ENCODE measurements at places on chromosomes 5 and 9.

- DNase-seq, result no peak
Observed at GRCh38 chr5:119361594-119362125, 5.8 kb downstream of the TNFAIP8 start.

GRCh38 chr5:126562823-126563222 lies 32.2 kb downstream of the ALDH7A1 start:
- no peak for DNase-seq

DNA sequence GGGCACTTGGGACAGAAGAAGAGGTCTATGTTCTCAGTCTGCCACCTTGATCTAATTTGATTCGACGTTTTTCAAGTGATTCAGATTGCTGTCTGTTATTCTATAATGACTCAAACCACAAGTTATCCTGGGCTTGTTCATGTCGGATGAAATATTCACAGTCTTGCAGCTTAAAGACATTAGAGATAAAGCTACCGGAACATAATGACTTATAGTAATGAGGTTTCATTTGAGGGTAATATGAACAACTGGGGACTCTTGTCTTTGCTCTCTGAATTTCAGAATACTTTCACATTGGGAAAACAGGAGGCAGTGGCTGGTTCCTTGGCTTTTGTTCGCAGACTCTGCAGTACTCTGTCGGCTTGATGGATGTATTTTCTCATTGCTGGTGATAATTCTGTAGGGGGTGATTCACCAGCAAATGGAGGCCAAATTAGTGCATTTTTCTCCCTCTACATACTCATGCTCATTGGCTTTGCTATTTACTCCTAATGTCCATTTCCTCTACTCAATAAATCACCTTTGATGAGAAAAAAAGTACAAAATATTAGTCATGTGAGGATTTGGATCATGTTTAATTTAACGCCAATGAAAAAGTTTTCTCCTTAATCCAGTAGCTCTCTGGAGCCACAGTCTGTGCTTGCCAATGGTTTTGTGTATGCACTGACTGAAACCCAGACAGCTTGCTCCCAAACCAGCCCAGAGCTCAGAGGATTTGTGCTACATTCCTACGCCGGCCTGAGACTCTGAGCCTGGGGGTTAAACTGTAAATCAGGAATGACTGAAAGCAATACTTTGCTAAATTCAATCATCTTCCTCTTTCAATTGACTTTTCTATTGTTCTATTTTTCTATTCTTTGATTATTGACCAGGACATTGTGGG lies 154.7 kb upstream of the ANKH start:
- DNase-seq, result peak; percentile 52

GRCh38 chr5:146291421-146292074 lies 47.1 kb upstream of the POU4F3 start:
- peak; percentile 70 for DNase-seq

- DNase-seq, result peak; percentile 34
Observed at GRCh38 chr9:124399968-124400940, 15.0 kb downstream of the PSMB7 start.

- DNase-seq, result no peak
Observed at GRCh38 chr5:161077496-161077895, 225.5 kb upstream of the ATP10B start.

- DNase-seq, result peak; percentile 61
Observed at GRCh38 chr9:136050266-136050700, 44.8 kb downstream of the NACC2 start.

GRCh38 chr5:94082405-94082804 lies 341.0 kb upstream of the POU5F2 start:
- DNase-seq, result no peak

- peak; percentile 61 for DNase-seq
Observed at GRCh38 chr9:79581388-79581787, 9.6 kb downstream of the TLE4 start.

- DNase-seq, result peak; percentile 66
Observed at GRCh38 chr9:131394464-131395156, 724 bp downstream of the PRRC2B start.

DNA sequence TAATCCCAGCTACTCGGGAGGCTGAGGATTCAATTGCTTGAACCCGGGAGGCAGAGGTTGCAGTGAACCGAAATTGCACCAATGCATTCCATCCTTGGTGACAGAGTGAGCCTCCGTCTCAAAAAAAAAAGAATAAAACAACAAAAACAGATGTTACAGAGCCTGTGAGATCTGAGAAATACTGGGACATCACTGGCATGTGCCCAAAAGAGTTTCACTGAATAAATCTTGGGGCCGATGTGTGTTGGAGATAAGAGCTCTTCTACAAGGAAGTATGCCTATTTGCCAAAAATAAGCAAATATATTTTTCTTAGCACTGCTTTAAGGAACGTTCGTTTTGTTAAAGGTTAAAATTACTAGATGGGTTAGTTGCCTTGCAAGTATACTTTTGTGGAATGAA lies 55.1 kb downstream of the KIAA1958 start:
- DNase-seq, result no peak

DNA sequence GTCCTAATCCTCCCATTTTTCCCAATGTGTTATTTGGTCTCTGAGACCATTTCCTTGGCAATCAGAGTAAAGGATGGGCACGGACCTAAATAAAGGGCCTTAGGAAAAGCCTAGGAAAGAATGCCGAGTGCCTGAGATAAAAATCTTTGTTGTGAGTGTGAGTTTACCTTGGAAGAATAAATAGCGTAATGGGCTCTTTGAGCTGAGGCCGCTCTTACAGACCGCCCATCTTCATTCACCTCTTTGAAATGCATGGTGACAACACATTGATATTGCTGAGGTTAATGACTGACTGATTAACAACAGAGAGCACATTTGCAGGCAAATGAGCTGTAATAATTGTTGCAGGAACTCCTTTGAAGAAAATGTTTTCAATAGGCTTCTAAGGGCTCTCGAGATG lies 1967.1 kb upstream of the WWC1 start:
- no peak for DNase-seq

DNA sequence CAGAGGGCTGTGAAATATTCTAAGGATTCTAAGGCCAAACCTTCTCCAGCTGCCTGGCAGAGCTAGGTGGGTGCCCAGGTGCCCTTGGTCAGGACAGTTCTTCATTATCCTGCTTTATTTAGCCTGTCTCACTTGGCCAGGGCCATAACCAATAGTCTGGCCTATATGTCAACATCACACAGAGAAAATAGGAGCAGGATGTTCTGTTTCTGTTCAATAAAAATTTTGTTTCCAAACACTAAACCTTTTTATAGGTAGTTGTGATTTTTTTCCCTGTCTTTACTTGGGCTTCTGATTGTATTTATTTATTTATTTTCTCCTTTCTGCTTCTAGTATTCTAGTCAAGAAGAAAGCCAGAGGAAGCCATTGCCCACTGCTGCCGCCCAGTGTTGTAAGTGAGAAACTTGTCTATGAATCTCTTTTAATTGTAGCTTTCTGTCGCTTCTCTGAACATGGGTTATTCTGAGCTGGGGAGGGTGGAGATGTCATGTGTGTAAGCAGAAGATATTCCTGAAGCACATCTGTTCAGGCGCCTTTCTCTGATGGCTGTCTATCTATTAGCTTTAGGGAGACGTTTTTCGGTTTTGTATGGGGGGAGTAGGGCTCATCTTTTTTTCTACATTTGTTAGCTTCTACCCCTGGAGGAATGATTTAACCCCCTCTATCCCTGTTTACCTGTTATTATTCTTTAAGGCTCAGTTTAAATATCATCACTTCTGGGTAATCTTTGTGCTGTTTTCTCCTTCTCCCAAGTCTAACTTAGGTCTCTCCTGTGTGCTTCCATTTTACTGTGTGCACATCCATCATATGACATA lies 97.1 kb downstream of the UNC13B start:
- peak; percentile 80 for DNase-seq
